ENCODE measurements at places on chromosomes 3 and 15.

- no peak for DNase-seq
Measured at GRCh38 chr3:142149673-142149992, 289 bp upstream of the TFDP2 start.

- no peak for DNase-seq
Measured at GRCh38 chr3:110193074-110193473, 855.7 kb upstream of the DPPA4 start.

- DNase-seq, result no peak
Measured at GRCh38 chr3:98565237-98565643, 28.2 kb downstream of the CPOX start.

DNA sequence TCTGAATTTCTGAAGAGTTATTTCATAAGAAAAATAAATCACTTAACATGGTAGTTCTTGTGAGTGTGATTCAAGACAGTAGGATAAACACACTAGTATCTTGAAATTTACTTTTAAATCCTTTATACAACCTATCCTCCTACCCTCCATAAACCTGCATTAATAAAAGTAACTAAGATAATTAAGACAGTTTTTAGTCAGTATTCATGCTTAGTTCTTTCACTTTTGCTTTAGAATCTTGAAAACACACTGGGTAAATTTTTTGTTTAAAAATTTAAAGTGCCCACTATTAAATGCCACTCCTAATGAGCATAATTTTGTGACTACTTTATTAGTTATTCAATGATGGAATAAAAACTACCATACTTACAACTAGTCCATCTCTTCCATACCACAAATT, 28.8 kb downstream of the GOLIM4 start:
- DNase-seq, result no peak

DNA sequence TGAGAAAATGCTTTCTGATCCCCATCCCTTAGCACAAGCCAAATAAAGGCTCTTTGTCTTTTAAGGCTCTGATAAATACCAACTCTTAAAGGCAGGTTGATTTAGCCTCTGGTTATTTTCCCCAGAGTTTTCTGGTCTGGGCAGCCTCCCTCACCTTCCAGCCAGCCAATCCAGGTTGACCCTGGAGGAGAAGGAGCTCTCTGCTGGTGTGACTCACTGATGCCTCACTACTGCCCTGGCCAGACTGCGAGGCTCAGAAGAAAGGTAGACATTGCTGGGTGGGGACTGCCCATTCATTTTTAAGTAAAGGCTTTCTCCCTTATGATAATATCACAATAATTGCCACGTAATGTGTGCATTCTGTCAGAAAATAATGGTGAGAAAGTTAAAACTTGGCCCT, 37.1 kb downstream of the SLCO3A1 start:
- DNase-seq, result no peak

DNA sequence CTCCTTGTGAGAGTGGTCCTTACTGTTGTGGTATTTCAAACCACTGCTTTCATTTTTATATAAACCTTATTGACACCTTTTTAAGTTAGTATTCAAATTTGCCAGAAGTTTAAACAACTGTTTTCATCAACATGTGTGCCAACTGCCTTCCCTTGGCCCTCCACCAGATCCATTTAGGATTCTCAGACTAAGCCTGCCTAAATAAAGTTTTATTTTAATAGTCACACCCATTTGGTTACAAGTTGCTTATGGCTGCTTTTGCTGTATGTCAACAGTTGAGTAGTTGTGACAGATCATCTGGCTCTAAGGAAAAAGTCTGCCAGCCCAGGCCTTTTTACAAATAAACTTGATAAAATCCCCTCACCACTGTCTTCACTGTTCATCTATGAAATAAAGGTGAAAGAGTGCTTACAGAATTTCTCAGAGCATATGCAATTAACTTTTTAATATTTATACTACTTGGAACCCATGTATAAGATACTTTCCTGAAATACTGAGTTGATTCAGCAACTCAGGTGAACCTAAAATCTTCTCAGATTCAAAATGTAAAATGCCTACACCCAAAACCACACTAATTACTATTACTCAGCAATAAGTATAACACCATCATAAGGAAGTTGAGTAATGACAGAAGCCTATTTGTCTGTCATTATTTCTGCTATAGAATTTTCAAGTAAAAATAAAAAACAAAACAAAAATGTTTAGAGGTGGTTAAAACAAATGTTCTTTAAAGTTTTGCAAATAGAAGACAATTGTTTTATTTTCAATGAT, 35.1 kb downstream of the PEAK1 start:
- no peak for DNase-seq

All from large intestine (tissue), 12 donors.